ENCODE measurements at places on chromosomes 13 and 19.

DNA sequence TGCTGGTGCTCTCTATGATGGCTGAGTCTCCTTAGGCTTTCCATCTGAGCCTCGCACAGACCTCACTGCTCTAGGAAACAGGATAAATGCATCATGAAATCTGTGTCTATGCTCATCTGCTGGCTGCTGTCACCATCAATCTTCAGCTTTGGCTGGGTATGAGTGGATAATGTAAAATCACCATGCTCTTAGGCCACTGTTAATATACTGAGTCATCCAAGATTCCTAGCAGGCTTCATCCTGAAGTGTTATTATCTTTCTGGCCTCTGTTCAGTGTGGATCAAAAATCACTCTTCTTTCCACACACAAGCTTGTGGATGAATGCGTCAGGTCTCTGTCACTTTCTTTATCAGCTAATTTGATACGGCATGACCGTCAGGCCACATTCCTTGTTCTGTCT is 317.4 kb downstream of the NALCN start:
- no peak for DNase-seq

DNA sequence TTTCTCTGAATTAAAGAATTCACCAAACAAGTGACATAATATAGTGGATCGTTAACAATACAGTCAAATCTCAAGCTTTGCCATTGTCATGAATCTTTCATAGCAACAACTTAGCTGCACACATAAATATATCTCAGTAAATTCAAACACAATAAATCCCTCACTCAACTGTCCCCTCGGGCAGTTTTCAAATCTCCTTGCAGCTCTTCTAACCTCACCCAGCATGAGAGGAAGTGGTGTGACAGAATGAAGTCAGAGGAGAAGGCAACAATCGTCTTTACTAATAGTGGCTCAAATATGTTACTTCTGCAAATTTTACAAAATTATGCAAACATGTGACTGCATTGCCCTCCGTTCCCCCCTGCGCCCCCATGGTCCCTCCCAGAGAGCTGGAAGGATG is 148.2 kb downstream of the RAP2A start:
- no peak for DNase-seq

GRCh38 chr13:50126993-50127725 is 111.9 kb downstream of the KCNRG start:
- DNase-seq, result peak; percentile 80

GRCh38 chr13:57630661-57631595 is 616 bp upstream of the PCDH17 start:
- DNase-seq, result no peak

- DNase-seq, result no peak
Observed at GRCh38 chr13:27635266-27635665, 13.6 kb downstream of the POLR1D start.

DNA sequence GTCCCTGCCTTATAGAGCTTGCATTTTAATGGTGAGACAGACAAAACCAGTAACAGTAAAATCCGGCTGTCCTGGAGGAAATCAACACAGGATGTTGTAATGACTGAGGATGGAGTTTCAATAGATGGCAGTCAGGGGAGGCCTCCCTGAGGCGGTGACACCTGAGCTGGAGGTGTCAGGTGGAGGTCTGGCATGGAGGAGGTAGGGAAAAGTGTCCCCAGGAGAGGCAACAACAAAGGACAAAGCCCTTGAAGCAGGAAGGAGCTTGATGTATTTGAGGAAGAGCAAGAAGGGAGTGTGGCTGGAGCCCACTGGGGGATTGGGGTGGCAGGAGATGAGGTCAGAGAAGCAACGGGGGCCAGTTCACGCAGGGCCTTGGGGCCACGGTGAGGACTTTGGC is 7.8 kb downstream of the GRIN2D start:
- no peak for DNase-seq

- DNase-seq, result no peak
Observed at GRCh38 chr13:33278913-33279312, 6.6 kb downstream of the STARD13 start.

All from CD4-positive, alpha-beta T cell (primary cell).